Activated CD4-positive, alpha-beta T cell treated with anti-CD3 and anti-CD28 coated beads, Interleukin-2, Interleukin-4, amounts not matched to agents 100 ng/mL and 50 ng/mL, durations not matched to agents 16 hours and 8 hours (primary cell): ENCODE measurements at places on chromosomes 13 and 19.
A peak's percentile ranks its signal among the peaks of the same experiment; 100 is the strongest.

- no peak for DNase-seq
Observed at GRCh38 chr19:3631053-3631861, 4.7 kb upstream of the CACTIN start.

GRCh38 chr13:112968910-112969691, at the start of gene MCF2L:
Gene MCF2L, plus strand, starts transcription at chr13:112969214. Its CDS starts 166 bp downstream, at chr13:112969380.
- peak; percentile 14 for DNase-seq

GRCh38 chr19:13097033-13097462, 5.6 kb downstream of the LYL1 start:
- no peak for DNase-seq

DNA sequence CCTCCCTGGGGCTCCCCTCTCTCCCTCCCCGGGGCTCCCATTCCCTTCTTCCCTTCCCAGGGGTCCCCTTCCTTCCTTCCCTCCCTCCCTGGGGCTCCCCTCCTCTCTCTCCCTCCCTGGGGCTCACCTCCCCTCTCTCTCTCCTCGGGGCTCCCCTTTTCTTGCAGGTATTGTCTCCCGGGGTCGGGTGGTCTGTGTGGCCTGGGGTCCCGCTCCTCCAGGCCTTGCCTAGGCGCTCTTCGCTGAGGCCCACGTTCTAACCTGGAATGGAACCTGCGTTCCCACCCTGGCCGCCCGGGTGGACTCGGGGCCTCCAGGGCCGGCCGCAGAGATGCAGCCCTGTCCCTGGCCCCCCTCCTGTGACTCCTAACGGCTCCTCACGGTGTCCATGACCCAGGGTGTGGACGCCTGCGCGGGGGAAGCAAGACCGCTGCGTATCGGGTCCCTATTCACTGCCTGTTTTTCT, 940 bp upstream of the DCUN1D2 start:
- no peak for DNase-seq

- DNase-seq, result no peak
Observed at GRCh38 chr19:14835011-14835410, at the start of the genes OR7A5 and OR7C1. Gene OR7A5, minus strand, starts transcription at chr19:14835185. Its CDS starts 6,944 bp downstream, at chr19:14828241. Gene OR7C1, minus strand, starts transcription at chr19:14835185. Its CDS starts 35,049 bp downstream, at chr19:14800136.
